ENCODE measurements at places on chromosomes 12 and 14. TPM values are rescaled to one million over a fixed set of nuclear protein-coding genes. Genes with fewer than 3 reads are reported as not detected.

Gene PIANP
- total RNA-seq: 86.9 TPM

- no peak for DNase-seq
Measured at GRCh38 chr14:21985081-21985480, 311.5 kb upstream of the OR4E1 start.

DNA sequence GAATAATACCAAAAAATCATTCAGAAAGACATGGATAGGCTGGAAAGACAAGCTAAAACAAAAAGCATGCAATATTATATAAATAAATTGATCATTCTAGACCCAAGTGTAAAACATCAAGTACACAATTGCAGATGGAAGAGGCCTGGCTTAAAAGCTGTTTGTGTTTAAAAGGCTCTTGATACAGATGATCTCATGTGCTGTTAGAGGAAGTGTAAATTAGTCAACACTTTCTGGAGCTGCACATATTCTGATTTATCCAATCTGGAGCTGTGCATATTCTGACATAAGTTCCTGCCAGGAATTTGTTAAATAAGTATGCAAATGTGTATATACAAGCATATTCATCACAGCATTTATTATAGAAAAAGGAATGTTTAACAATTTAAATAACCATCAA lies 273.1 kb downstream of the RPS29 start:
- DNase-seq: no peak

Gene CD4
- 11.0 TPM for total RNA-seq

GRCh38 chr12:100733817-100734593 lies 60.6 kb upstream of the ANO4 start:
- DNase-seq: no peak

Gene MANSC1
- total RNA-seq: 32.4 TPM

- DNase-seq: peak; percentile 35
Measured at GRCh38 chr12:56358836-56359532, 923 bp downstream of the STAT2 start.

DNA sequence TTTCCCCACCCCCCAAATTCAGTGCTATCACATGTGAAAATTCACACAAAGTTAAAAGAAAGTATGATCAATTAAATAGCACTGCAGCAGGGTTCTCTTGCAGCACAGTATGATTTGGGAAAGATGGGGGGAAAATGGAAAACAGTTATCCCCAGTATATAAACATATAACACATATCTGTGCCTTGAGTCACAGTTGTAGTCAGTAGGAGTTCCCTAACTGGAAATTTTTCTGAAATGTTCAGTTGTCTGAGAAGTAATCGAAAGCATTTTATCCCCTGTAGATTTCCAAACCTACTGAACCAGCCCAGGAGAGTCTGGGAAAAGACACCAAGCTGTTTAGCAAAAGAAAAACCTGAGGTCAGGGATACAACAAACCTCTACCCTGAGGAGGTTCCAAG lies 47.0 kb downstream of the C12orf50 start:
- no peak for DNase-seq

DNA sequence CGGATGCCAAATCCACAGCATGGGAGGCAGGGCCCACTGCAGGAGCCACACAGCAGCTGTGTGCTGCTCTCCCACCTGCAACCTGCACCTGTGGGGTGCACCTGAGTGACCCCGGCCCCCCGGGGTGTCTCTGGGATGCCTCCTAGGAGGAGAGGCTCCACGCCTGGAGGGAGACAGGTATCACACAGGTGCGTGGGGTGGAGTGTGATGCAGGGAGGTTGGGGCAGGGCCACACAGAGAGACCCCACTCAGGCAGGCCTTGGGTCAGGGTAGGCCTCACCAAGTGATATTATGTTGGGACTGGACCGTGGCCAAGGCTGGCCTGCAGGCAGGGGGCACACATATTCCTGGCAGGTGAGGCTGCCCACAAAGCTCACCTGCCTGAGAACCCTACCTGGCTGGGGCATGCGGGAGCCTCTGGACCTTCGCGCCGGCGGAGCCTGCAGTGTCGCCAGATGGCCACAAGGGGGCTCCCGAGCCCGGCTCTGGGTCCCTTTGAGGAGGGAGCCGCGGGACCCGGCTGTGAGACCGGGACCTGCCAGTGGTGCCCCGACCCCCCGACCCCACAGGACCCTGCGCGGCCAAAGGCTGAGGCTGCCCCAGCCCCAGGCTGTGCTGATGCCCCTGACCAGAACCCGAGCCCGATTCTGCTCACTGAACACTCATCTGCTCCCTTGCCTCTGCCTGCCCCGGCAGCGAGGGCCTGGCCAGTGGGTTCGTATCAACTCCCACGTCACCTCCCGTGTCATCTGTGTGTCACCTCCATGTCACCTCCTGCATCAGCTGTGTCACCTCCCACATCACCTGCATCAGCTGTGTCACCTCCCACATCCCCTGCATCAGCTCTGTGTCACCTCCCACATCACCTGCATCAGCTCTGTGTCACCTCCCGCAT lies 11.4 kb downstream of the TMEM121 start:
- peak; percentile 59 for DNase-seq

DNA sequence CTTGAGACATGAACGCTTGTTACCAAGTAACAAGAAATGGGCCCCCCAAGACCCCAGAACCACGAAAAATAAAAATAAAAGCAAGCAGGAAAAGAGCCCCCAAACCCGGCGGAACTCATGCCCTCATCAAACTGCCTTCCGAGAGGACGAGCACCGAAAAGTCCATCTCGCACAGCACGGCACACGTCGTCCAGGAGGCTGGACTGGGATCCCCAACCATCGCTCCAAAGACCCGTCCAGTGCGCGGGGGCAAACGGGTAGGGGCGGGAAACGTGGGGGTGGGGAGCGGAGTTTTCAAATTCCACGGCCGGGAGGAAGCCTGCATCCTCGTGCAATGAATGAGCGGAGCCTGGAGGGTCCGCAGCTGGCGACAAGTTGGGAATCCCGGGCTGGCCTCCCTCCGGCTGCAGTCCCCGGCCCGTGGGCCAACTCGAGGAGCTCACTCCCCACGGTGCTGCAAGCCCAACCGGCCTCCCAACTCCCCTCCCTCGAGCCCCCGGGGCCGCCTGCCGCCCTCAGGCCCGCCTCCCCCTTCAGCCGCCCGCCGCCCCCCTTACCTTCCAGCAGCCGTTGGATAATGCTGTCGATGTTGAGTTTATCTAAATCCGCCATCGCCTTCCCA lies 484 bp downstream of the PPP1CC start:
- no peak for DNase-seq

- peak; percentile 50 for DNase-seq
Measured at GRCh38 chr14:47674148-47674542, 1.3 kb downstream of the MDGA2 start.

GRCh38 chr12:24688601-24689000 lies 260.3 kb downstream of the BCAT1 start:
- no peak for DNase-seq

DNA sequence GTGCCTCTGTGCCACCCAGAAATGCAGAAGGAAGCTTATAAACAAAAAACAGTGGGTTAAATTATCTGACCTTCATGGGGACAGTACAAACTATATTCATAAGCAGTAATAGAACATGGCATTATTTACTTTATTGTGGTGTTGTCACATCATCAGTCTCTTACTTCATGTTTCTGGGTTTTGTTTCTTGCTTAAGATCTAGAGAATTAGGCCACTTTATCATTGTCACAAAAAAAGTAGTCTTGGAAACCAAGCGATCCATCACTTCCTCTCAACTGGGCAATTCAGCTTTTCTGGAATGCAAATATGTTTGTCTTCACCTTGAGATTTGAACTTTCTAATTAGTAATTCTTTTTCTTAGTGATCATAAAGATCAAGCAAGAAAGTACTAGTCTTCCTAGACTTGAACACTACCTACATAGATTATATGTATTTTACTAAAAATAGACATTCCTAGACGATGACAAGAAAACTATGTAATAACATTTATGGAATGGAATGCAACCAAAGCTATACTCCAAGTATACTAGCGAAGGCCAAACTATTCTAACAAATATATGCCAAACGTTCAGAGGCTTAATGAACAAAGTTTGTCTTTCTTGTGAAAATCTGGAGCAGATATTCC lies 363.4 kb downstream of the DAD1 start:
- DNase-seq: no peak

- no peak for DNase-seq
Measured at GRCh38 chr12:52446367-52447045, 5.4 kb downstream of the KRT6B start.

Gene ZNF10
- 19.2 TPM for total RNA-seq

- no peak for DNase-seq
Measured at GRCh38 chr12:53749986-53750811, 1.6 kb downstream of the CISTR start.

DNA sequence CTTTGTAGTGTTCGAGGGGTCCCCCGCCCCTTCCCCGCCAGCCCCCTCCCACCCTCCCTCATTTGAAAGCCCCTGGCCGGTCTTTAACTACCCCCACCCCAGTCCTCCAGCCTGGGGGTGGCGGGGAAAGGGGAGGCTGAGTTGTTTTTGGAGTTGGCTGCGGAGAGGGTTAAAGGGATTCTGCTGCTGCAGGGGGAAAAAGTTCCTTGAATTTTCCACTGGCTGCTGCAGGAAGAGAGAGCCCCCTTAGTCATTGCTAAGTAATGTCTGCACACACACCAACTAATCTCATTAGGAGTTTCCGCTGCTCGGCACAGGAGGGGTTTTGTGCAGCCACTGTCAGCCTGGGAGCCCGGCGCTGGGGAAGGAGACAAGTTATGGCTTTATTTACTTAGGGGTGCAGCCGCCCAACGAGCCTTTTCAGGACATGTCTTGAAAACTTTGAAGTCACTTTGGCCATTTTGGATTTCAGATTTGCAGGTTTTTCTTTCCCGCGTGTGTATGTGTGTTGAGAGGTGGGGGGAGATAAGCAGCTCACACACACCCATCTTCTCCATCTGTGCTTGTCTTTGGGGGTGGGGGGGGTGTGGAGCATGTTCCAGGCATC lies 1.8 kb downstream of the ELK3 start:
- no peak for DNase-seq

- DNase-seq: no peak
Measured at GRCh38 chr12:68178774-68179439, 19.4 kb upstream of the IFNG start.

GRCh38 chr14:100239840-100240667 lies 1.1 kb downstream of the YY1 start:
- peak; percentile 83 for DNase-seq

- DNase-seq: no peak
Measured at GRCh38 chr14:78254911-78255461, 84.8 kb downstream of the NRXN3 start.

Gene CIDEB
- total RNA-seq: 3.0 TPM

DNA sequence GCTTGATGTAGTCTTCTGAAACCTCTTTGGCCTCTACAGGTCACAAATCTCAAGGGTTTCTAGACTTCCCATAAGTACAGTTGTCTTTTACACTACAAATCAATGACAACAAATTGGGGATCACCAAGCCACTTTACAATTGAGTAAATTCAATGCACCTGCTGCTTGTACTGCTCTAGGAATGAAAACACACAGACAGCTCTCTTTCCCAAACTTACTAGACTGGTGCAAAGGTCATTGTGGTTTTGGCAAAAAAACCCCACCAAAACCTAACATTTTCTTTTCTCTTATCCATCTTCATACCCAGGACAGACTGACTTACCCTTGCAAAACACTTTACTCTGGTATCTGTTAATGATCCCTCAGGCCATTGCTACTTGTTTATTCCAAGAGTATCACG lies 2.7 kb downstream of the M6PR start:
- DNase-seq: no peak

- no peak for DNase-seq
Measured at GRCh38 chr12:92624236-92624635, 78.6 kb upstream of the PLEKHG7 start.

Gene ART4
- 3.8 TPM for total RNA-seq

Gene KRT83
- not detected for total RNA-seq

Gene PROX2
- 0.23 TPM for total RNA-seq

Gene LRFN5
- 65.2 TPM for total RNA-seq

- no peak for DNase-seq
Measured at GRCh38 chr14:70753518-70753953, 55.8 kb downstream of the MAP3K9 start.

- DNase-seq: no peak
Measured at GRCh38 chr14:21999402-21999801, 325.8 kb upstream of the OR4E1 start.

- DNase-seq: no peak
Measured at GRCh38 chr14:76346391-76347160, 29.4 kb upstream of the ESRRB start.

DNA sequence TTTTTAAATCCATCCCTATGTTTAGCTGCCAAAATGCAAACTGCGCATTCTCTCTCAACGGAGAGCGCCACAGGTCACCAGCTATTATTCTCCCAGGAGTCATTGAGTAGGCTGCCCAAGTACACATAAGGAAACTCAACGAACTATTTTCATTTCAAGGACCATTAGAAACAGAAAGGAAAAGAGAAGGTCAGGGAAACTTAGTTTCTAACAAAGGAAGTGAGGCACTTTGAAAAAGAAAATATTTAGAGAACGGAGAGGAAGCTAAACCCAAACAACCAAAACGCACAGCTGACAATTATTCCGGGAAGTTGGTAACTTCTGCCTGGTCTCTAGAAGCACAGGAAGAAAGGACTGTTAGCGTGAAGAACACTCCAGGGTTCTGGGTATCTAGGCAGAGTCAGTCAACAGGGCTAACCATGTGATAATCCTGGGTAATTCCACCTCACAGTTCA lies 23.5 kb downstream of the GPHB5 start:
- no peak for DNase-seq

- DNase-seq: no peak
Measured at GRCh38 chr12:21599143-21599999, 5.3 kb downstream of the GYS2 start.

- no peak for DNase-seq
Measured at GRCh38 chr12:83245156-83245555, 558.5 kb downstream of the TMTC2 start.

- no peak for DNase-seq
Measured at GRCh38 chr12:120573560-120573959, 7.6 kb downstream of the POP5 start.

Gene ADIPOR2
- 79.0 TPM for total RNA-seq

DNA sequence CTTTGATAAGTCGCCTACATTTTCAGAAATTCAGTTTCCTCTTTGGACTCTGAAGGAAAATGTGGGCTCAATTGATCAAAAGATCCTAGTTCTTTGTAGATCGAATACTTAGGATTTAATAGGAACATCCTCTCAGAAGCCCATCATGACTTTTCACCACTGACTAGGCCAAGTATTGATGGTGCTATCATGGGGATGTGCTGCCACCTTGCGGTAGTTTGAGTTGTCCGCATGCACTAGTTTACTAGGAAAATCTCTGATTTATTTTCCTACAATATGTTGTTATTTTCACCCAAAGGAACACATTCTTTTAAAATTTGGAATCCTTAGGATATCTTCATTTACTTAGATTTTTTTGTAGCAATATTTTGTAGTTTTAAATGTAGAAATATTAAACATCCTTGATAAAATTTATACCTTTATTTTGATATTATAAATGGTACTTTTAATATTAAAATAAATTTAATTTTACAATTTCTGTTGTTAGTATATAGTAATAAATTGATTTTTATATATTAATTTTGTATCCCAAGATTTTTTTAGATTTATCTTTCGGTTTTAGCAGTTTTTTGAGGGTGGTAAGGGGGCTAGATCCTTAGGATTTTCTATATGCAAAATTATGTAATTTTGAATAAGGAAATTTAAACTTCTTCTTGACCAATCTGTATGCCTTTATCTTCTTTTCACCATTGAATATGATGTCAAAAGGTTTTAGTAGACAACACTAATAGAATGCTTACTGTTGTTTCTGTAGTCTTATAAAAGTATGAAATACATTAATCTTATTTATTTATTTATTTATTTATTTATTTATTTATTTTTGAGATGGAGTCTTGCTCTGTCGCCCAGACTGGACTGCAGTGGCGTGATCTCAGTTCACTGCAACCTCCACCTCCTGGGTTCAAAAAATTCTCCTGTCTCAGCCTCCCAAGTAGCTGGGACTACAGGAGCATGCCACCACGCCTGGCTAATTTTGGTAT lies 52.9 kb upstream of the OR9K2 start:
- DNase-seq: peak; percentile 84
